ENCODE measurements at places on chromosomes 4 and X. TPM values are rescaled to one million over a fixed set of nuclear protein-coding genes. Genes with fewer than 3 reads are reported as not detected.

GRCh38 chr4:184529283-184529682 lies 54.9 kb upstream of the IRF2 start:
- no peak for DNase-seq

Gene C4orf50
- 0.08 TPM for total RNA-seq

Gene HPGDS
- total RNA-seq, result 2.9 TPM

GRCh38 chr4:123503698-123504363 lies 107.2 kb downstream of the SPRY1 start:
- no peak for DNase-seq

Gene GPR82
- total RNA-seq, result 0.04 TPM

GRCh38 chrX:119389214-119389613 lies 9.9 kb upstream of the SLC25A43 start:
- no peak for DNase-seq

GRCh38 chrX:101203761-101204351 lies 15.7 kb upstream of the DRP2 start:
- DNase-seq, result no peak

GRCh38 chr4:69710580-69710979 lies 49.8 kb downstream of the SULT1B1 start:
- no peak for DNase-seq

GRCh38 chr4:37139987-37140386 lies 104.6 kb upstream of the NWD2 start:
- no peak for DNase-seq

Gene CPLX1
- 1.8 TPM for total RNA-seq

DNA sequence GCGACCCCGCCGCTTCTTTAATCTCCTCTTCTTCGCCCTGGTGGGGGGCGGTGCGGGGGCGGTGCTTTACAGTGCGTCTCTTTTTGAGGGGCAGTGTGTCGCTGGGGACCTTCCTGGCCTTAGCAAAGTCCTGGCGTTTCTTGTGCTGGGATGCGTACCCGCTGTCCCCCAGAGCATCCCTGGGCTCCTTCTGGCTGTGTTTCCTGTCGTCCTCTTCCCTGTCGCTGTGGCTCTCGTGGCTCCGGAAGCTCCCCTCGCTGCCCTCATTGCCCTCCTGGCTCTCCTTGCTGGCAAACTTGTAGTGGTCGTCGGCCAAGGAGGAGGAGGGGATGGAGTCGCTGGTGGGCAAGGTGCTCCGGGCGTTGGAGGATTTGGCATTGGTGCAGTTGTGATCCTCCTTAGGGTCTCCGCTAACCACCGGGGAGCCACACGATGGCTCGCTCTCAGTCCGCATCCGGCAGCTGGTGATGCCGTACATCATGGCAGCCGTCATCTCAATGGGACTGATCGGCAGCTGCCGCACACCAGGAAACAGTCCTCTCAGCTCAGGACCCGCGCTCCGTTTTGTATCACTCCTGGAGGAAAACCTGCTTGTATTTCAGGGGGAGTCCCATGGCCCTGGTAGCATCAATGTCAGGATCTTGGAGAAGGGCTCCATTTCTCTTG lies 30.4 kb upstream of the TMSB15A start:
- no peak for DNase-seq

DNA sequence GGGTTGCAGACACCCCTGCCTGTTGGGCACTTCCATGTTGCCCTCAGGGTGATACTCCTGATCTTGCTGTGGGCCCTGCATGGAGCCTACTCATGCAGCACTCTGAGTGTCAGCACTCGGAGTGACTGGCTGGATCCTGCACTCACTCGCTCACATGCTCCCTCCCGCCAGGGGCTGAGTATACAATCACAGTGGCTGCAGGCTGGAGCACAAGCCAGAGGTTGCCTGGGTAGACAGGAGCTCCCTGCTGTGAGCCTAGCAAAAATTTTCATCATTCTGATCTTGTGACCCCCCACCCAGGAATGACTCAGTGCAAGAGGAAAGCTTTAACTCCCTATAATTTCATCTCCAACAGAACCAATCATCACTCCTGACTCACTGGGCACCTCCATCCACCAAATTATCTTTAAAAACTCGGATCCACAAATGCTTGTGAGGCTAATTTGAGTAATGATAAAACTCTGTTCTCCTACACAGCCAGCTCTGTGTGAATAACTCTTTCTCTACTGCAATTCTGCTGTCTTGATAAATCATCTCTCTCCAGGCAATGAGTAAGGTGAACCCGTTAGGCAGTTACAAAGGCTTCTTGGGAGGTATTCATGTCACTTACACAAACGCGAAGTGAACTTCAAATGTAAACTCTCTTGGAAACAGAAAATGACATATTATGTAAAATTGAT lies 1180.8 kb upstream of the PABPC4L start:
- DNase-seq, result no peak

Gene ALB
- total RNA-seq, result 1,006 TPM

GRCh38 chr4:1084796-1085403 lies 28.5 kb downstream of the RNF212 start:
- DNase-seq, result no peak

GRCh38 chr4:2432991-2433530 lies 14.3 kb downstream of the CFAP99 start:
- peak; percentile 63 for DNase-seq

GRCh38 chr4:155569960-155570515 lies 96.6 kb upstream of the GUCY1A1 start:
- DNase-seq, result no peak

Gene FRMD7
- total RNA-seq, result not detected

Gene YIPF6
- 25.7 TPM for total RNA-seq

GRCh38 chrX:107628662-107629539 lies 591 bp downstream of the PRPS1 start:
- peak; percentile 17 for DNase-seq

DNA sequence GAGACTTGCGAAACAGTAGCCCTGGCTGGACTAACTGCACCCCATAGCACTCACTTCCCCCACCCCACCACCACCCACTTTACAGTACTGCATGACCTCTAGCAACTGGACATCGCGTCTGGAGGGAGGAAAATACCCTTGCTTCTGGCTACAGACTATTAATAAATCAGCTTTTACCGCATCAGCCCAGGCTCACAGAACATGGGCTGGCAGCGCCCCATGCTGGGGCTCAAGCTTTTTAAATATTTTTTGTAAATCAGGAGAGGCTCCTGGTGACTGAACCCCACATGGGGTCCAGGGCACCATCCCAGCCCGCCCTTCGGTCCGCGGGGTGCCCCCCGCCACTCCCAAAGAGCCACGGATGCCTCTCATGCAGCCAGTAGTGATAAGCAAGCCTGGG lies 2.7 kb downstream of the HS6ST2 start:
- DNase-seq, result no peak

Gene TEX11
- 3.7 TPM for total RNA-seq

- no peak for DNase-seq
Observed at GRCh38 chr4:101660607-101661006, 129.9 kb upstream of the BANK1 start.

Gene CYBB
- 38.3 TPM for total RNA-seq

Gene EVC
- 10.4 TPM for total RNA-seq

GRCh38 chrX:11478026-11478425 lies 184.8 kb downstream of the AMELX start:
- no peak for DNase-seq

DNA sequence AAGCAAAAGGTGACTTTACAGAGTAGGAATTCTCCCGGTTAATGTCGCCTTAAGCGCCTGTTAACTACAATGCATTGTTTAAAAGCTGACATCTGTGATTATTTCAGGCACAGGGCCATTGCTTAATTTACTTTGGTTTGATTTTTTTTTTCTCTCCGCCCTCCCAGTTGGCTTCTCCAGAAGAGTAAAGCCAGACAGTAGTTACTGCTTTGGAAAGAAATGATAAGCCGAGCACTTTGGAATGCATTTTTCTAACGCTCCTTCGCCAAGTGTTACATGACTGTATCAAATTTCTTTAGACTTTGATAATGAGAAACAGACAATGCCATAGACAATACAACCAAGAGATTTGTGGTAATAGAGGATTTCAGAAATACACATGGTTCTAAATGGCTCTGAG lies 383.0 kb upstream of the TENM3 start:
- no peak for DNase-seq

Gene CACNA1F
- 0.18 TPM for total RNA-seq

DNA sequence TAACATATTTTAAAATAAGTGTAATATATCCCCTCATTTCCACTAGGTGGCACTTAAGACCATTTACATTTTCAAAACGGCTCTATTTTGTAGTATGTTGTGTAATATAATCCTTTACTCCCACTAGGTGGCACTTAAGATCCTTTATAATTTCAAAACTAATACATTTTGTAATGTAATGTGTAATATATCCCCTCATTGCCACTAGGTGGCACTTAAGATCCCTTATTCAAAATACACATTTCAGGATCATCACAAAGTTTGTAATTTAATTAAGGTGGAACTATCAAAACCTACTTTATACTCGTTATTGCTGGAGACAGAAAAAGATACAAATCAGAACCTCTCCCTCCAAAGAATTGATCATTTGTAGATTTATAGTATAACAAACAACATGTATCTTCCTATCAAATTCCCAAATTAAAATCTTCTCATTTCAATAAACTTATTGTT lies 132.5 kb downstream of the ARHGAP6 start:
- DNase-seq, result no peak

GRCh38 chr4:128513664-128514484 lies 226.3 kb upstream of the PGRMC2 start:
- DNase-seq, result no peak

GRCh38 chr4:12588582-12588981 lies 895.6 kb downstream of the RAB28 start:
- DNase-seq, result no peak

DNA sequence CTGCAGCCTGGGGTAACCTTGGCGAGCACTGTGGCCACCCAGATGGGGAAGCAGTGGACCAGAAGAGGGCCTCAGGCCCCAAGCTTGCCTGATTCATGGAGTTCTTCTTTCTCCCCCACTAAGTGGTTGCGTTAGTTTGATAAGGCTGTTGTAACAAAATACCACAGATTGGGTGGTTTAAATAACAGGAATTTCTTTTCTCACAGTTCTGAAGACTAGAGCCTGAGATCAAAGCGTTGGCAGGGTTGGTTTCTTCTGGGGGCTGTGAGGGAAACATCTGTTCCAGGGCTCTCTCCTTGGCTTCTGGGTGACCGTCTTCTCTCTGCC lies 105.7 kb upstream of the GATB start:
- DNase-seq, result no peak

Gene RNF150
- total RNA-seq, result 1.6 TPM

Gene SLC26A1
- total RNA-seq, result 0.28 TPM

GRCh38 chr4:187204389-187204918 lies 480.8 kb upstream of the FAT1 start:
- DNase-seq, result no peak

DNA sequence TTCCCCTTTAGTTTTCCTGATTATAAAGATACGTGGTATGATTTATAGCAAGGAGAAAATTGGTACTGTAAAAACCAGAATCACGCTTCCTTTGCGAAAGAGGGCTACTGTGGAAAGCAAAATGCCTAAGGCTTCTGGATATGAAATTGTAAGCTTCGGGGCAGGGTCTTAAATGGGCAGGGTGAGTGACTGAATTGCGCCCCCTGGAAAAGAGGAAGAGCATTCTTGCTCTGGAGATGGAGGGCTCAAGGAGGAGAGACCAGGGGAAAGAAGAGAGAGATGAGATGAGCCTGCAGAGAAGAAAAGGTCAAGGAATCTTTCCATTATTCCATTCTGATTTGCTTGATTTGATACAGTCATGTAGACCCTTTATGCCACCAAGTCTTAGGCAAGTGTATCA lies 13.1 kb upstream of the ETNPPL start:
- DNase-seq, result no peak

Gene LRP2BP
- 0.87 TPM for total RNA-seq

GRCh38 chr4:42123071-42123644 lies 29.3 kb downstream of the BEND4 start:
- DNase-seq, result no peak

Gene OPN1MW2
- total RNA-seq, result not detected

Gene SSX4
- not detected for total RNA-seq
